ENCODE measurements at places on chromosomes 1 and 21.

GRCh38 chr1:232282498-232282897 is 347.4 kb downstream of the SIPA1L2 start:
- no peak for DNase-seq

- no peak for DNase-seq
Measured at GRCh38 chr1:100347009-100347966, 5.0 kb upstream of the CDC14A start.

- no peak for DNase-seq
Measured at GRCh38 chr1:32094746-32095521, 12.9 kb upstream of the KPNA6 start.

GRCh38 chr1:203557390-203557789 is 63.4 kb downstream of the OPTC start:
- DNase-seq: no peak

GRCh38 chr1:90114521-90115141 is 119.7 kb downstream of the ZNF326 start:
- no peak for DNase-seq

GRCh38 chr1:66444438-66445265 is 89.3 kb upstream of the SGIP1 start:
- no peak for DNase-seq

DNA sequence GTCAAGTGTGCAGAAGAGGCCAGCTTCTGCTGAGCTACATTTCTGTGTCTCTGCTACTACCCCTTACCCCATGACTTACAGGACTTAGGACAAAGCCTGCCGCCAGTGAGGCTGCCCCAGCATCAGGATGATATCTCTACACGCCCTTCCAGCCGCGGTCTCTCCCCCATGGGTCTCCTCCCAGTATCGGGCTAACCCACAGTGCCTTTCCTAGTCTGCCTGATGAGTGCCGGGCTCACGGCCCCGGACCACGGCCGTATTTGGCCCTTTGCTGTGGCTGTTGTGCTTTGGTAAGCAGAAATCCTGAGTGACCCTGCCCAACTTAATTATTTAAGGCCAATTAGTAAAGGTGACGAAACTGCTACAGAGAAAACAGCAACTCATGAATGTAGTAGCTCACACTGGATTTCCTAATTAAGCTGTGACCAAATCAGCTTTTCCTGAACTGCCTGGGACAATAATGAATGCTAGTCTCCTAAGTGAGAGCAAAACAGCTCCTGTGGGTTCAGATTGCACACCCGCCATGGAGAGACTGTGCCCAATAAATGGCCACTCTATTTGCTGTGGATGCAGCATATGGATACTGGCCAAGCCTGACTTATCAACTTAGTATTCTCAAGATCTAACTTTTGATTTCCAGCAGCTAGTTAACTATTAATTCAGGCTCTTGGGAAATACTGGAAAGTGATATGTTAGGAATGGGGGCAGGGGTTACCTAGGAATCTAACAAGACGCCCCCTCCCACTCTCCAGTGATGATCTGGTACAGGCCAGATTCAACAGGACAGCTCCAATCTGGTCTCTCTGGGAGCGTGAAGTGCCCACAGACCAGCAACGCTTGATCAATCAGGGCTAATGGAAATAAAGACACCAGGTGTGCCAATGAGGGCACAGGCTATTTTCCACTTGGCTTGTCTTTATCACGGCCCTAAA is 123.3 kb upstream of the IFFO2 start:
- no peak for DNase-seq
